ENCODE measurements at places on chromosomes 16 and 17.

DNA sequence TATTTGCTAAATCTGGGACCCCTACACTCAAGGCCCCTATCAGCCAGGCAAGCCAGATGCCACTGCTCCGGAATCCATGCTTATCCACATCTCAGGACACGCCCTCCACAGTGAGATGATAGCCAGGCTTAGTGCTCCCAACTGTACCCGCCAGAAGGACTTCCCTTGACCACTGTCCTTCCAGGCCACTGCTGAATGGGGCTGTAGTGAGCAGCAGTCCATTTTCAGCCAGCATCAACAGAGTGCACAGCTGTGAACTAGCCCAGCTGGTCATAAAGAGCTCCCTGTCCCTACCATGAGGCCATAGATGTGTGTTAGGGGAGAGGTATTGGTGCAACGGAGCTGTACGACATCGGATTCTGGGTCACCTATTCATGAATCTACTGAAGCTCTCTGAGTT is 13.0 kb upstream of the MED9 start:
- no peak for DNase-seq

DNA sequence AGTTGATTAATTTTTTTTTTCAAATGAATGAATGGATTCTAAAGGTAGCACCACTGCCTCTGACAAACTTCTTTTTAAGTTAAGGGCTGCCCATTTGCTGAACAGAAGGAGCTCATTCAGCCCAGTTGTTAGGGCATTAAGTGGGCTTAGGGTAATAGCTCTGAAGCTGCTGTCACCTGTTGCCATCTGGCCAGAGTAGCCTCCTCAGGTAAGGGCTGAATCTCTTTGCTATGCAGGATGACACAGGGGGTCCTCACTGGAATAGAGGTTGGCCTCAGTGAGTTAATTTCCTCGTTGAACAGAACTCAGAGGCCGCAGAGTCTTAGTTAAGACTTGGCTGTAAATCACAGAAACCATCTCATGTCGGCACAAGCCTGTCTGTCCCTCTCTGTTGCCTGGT is 232.8 kb downstream of the CCDC182 start:
- DNase-seq = no peak

GRCh38 chr16:50821586-50821985 is 79.7 kb downstream of the CYLD start:
- DNase-seq = no peak

- no peak for DNase-seq
Observed at GRCh38 chr17:73947966-73948355, 255.5 kb upstream of the RPL38 start.

DNA sequence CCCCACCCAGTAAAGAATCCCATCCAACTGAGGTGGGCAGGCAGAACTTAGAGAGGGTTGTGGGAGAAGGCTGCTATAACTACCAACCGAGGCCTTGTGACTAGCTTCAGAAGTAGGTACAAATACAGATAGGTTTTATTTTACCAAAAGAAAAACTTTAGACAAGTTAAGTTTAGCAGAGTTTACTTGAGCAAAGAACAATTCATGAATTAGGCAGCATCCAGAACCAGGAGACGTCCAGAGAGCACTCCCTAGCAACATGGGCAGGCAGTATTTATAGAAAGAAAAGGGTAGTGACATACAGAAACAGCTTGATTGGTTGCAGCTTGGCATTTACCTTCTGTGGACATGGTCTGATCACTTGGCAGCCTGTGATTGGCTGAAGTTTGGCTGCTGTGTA is 42.1 kb downstream of the SLFN5 start:
- no peak for DNase-seq

DNA sequence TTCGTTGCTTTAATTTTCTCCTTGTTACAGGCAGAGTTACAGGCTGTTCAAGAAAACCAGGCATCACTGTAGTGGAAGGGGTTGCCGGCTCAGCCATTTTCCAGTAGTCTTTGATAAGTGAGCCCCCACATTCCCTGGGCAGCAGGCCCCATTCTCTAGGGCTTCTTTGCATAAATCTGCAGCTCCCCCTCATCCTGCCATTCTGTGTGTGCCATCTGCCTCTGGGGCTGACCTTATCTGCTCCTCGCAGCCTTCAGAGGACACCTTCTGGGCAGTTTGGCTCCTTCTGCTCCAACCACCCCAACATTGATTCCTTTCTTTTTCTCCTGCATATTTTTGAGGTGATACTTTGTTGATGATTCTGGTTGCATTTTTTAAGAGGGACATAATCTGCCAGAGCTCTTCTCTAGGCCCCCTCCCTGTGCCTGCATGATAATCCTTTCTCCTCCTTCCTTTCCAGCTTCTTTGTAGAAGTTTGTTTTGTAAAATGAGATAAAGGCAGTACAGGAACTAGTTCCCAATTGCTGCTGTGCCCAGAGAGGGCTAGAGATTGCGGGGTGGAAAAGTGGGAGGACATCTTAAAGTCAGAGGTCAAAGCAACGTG is 17.1 kb downstream of the RND2 start:
- no peak for DNase-seq

GRCh38 chr17:43769859-43770258 is 8.9 kb downstream of the DUSP3 start:
- DNase-seq = no peak

GRCh38 chr17:33469911-33470310 is 176.8 kb upstream of the ASIC2 start:
- DNase-seq = no peak

DNA sequence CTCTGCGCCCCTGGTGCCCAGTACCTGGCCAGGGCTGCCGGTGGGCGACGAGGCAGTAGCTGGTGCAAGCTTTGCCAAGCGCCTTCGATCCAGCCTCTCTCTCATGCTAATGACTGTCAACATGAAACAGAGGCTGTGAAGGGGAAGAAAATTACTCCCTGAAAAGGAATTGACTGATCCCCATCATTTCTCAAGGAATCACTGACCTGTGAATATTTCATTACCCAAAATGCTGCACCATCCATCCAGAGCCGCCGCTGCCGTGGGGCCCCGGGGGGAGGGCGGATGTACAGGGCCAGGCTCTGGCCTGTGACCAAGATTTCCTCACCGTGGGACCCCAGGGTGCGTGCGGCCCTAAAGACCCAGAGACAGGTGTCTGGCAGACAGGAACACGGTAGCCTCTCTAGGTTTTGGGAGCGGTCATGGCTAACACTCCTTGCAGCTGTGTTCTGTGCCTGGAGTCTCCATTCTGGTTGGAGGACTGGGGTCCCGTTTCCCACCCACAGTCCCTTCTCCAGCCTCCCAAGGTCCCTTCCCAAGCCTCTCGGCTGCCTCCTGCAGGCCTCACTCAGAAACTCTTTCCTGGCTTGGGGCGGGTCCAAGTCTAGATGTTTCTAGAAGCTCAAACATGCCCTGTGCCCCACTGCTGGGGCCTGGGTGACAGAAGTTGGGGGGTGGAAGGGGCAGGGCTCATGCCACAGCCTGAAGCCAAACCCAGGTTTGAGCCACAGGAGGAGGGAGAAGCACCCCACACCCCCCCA is 73.3 kb downstream of the ENGASE start:
- DNase-seq = no peak

DNA sequence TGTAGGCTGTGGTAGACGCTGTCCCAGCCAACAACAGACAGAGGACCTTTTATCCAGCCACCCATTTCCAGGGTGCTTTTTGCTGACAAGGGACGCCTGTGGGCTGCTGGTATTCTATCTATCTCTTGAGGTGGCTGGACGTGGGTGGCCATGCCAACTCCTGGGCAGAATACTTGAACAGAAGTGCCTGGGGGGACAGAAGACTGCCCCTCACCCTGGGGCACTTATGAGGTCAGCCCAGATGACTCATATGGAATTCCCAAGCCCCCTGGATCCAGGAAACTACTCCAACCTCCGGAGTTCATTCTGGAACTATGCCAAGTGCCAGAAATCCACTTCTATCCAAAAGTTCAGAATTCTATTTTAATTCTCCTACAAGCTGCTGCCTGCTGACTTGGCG is 61.3 kb downstream of the CDRT4 start:
- no peak for DNase-seq

GRCh38 chr17:13749891-13750235 is 148.1 kb upstream of the HS3ST3A1 start:
- DNase-seq = no peak

DNA sequence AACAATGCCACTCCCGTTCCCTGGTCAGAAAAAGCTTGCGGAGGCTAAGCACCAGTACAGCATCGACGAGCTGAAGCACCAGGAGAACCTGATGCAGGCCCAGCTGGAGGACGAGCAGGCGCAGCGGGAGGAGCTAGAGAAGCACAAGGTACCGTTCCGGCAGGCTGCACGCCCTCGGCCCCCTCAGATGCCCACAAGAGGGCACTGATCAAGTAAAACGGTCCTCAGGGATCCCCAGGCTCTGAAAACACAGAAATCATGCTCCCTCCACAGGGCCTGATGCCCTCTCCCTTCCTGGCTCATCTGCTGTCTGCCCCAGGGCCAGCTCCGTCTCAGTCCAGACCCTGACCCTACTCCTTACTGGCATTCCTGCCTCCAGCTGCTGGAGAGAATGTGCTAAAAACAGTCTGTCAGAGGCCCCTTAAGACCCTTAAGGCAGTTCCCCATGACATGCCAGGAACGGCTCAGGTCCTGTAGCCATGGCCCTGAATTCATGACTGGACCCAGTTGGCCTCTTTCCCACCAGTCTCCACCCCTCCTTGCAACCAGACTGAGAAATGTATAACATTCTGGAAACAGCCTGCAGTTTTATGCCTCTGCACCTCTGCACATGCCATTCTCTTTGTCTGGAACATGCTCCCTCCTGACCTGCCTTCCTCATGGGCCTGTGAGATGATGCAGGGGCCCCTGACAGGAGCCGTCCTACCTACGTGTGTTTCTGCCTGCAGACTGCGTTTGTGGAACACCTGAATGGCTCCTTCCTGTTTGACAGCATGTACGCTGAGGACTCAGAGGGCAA is 21.8 kb downstream of the DRC3 start:
- DNase-seq = peak; percentile 85

DNA sequence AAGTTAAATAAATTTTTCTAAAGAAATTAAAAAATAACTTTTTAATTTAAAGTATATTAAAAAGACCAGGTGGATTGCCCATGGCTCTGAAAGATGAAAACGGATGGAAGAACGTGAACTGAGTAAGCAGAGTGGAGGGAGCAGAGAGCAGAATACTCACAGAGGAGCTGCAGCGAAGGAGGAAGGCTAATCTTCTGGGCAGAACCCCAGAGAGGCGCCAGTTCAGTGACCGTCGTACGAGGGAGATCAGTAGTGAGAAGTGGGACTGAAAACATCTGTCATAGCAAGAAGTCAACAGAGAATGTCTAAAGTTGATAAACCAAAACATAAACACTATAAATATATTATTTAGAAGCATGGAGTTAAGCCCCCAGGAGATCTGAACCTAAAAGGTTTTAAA is 34.9 kb downstream of the UBE2G1 start:
- no peak for DNase-seq

DNA sequence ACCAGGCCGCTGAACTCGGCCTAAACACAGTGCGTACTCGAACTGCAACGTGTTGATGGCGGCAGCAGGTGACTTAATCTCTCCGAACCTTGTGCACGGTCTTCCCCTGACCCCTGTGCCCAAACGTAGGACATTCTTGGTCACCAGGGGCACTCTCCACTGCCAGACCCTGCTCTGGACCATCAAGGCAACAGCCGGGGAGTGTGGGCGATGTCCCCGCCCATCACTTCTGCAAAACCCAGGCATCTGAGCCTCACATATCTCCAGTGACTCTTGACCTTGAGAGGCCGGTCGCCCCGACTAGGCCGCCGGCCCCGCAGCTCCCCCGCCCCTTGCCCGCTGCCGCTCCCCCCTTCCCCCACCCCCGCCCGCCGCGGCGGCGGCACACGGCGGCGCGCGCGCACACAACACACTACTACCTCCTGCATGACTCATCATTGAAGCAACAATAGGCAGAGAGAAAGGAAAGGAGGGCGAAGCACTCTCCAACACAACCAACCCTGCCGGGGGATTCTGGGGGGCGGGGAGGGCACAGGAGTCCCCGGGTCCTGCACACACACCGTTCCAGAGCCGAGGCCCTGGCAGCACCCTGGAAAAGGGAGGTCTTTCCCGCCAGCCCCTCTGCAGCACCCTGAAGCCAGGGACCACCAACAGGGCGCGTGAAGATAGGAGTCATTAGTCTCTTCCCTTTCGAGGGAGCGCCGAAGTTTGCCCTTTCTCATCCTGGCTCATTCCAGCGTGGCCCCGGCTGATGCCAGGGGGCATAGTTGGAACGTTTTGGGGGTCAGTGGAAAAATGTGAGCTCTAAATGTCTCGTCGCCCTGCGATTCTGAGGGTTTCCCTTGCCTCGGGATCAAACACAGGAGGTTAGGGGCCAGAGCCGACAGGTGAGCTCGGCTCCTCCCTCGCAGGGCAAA is 1.9 kb downstream of the MNT start:
- DNase-seq = peak; percentile 50

GRCh38 chr16:4749700-4750257 is 15.4 kb downstream of the DNAAF8 start:
- no peak for DNase-seq

- no peak for DNase-seq
Observed at GRCh38 chr16:9929313-9929712, 252.9 kb downstream of the GRIN2A start.

All from posterior cingulate gyrus (tissue), 11 donors.